CD4-positive, alpha-beta T cell treated with Interleukin-21 for 1 hour (primary cell): ENCODE measurements at places on chromosomes 6 and 20.

- DNase-seq = no peak
These were observed 652 bp downstream of the BMP6 start for GRCh38 chr6:7726416-7727085.

DNA sequence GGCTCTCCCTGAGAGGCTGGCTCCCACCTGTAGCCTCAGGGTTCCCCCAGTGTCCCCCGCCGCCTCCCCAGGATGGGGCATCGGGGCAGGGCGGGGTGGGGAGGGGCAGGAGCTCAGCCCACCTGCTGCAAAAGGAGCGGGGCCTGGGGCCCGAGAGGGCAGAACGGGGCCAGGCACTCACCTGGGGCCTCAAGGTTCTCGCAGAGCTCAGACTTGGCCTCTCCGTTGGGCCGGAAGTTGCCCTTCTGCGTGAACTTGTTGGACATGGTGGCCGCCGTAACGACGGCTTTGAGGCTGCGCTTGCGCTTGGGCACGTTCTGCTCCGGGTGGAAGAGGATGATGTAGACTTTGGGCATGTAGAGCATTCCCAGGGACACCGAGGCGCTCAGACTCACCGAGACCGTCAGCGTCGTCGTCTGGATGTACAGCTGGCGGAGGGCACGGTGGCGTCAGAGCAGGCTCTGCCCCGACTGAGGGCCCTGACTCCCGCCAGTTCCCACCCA, 117.9 kb downstream of the GRM4 start:
- no peak for DNase-seq

GRCh38 chr20:57702091-57702490, 7.7 kb downstream of the PMEPA1 start:
- DNase-seq = no peak

DNA sequence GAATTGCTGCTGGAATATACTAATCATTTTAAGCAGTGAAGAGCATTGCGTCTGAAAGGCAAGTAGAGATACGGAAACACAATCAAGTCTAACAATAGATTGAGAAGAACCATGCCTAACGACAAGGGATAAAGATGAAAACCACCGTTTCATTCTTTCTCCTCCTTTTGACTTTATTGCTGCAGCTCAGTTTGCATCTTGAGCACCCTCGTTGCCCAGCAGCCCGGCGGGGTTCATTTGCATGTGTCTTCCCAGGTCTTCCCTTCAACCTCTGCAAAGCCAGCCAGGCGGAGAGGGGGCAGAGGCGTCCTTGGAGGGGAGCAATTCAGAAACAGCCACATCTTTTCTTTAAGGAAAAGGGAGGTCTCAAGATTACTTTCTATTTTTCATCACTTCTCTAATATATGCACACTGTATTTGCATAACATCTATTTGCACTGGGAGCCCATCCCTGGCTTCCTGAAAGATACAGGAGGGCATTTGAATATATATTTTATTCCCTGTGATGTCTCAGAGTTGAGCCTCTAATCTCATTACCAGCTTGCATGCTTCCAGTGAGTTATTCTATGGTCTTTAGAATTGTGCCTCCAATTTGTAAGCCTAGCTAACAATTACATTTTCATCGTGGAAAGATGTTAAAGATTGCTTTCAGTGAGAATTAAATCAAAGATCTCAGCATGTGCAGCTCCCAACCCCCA, 18.7 kb upstream of the PXDC1 start:
- DNase-seq = no peak

DNA sequence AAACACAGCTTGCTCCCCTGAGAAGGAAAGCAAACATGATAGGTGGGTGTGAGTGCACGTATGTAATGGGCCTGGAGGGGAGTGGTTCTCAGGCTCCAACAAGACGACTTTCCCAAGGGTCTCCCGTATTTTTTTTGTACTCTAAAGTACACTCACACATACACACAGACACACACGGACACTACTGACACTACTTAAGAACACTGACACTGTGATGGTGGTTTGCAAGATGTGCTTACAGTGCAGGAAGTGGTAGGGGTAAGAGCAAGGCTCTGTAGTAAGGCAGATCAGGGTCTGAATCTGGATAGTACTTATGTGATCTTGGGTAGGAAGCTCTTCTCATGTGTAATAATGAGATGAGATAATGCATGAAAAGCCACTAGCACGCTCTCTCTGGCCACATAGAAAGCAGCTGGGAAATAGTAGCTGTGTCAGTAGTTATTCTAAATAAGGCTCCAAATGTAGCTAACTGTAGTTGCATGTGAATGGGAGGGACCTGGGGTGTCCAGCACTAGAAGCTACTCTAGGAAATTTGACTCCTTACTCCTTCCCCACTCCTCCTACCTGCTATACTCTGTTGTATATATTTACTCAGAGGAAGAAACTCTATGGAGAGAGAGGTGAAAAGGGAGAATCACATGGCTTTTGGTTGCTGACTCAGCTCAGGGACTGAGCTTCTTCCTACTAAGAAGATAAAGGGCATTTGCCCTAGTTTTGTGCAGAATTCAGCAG, 8.4 kb upstream of the ZBTB24 start:
- peak; percentile 40 for DNase-seq

DNA sequence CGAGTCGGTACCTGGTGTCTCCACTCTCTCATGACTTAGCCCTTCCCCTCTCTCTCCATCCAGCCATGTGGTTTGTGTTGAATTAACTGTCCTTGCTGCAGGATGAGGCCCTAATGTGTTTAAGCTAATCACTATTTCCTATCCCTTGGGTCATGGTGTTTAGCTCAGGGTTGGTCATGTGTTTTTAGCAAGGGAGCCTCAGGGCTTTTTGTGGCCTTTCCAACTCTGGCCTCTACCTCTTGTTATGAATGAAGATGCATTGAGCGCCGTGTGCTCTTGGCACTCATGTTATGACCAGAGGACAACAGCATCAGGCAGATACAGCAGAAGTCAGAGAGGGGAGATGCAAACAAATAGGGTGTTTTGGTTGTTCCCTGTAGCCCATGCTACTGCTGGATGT, 674.2 kb upstream of the FLRT3 start:
- DNase-seq = no peak

DNA sequence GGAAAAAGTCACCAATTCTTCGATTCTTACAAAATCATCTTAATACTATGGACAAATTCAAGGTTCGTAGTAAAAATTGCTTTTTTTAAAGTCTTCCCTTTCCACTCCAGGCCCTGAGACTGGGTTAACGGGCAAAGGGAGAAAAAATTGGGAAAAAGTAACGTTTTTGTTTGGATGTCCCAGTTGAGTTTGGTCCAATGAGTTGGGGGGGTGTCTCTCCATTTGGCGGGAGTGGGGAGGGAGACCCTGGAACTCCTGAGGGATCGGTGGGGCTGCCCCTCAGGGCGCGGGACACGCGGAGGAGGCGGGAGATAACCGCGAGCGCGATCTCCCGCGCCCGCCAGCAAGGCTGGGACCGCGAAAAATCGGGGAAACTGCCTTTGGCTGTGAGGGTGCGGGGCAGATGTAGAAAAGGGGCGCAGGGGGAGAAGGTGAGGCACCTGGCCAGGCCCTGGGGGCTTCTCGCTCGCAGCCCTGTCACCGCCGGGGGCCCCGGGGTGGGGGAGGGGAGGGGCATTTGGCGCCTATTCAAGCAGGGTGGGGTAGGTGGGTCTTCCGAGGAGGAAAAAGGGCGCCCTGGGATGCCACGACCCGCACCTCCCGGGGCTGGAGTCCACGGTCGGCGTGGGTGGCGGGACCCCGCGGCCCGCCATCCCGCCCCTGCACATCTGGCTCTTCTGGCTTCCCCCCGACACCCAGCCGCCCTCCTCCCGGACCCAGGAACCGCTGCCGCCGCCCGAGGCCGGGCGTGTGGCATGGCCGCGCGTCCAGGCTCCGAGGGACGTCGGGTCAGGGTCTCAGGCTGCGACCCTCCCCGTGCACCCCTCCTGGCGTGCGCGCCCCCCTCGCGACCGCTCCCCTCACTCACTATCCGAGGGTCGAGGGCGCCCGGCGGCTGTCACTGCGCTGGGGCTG, 595 bp downstream of the FBXO5 start:
- no peak for DNase-seq

- DNase-seq = no peak
These were observed 141.5 kb downstream of the BMP7 start for GRCh38 chr20:57124800-57125517.

DNA sequence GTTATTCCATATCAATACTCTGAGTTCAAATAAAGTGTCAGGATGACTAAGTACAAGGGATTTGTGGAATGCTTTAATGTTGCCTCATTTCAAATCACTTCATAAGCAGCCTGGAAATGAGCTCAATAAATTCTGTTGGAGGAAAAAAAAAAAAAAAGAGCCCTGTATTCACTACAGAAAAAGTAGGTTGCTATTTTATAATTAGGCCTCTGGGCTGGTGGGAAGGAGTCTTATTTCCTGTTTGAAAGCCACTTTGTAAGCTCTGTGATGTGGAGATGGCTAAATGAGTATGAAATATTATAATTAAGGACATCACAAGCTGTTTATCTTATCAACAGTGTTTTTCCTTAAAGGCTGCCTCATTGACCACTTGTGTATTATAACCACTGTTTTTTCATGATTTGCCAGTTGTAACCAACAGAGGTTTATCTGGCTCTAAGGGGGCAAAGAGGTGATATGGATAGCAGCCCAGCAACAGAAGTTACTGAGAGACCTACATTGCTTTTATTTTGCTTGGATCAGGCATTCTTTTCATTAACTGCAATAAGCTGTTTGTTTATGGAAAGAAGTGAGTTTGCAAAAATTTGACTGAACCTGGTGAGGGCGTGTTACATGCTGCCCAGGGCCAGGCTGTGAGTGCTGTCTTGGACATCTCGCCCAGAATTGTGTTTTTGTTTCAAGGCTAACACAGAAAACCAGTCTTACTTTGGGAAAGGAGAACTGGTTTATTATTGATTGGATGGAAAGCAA, 563.3 kb upstream of the MAP3K7 start:
- DNase-seq = no peak

DNA sequence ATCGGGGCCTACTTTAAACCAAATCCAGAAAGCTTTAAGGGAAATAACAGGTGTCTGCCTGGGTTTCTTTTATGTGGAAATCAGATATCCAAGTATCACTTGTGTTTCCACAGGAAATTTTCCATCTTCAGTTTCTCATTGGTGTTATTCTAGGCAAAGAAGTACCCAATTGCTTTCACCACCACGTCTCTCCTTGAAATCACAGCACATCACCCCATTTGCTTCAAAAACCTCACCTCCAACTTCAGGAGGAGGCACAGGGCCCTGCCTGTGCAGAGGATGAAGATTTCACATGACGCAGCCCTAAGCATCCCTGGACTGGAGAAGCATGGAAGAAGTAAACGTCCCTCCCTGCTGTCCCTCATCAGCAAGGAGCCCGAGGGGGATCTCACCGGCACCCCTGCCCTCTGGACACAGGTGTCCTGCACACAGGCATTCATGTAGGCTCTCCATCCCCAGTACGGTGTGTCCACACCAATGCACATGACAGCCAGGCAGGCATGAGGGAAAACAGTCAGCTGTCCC, 182.3 kb downstream of the TBXT start:
- no peak for DNase-seq

- DNase-seq = no peak
These were observed 99.1 kb upstream of the KCNK16 start for GRCh38 chr6:39421383-39422225.

- no peak for DNase-seq
These were observed 249.1 kb downstream of the TBC1D7 start for GRCh38 chr6:13079096-13079723.

- no peak for DNase-seq
These were observed 13.9 kb upstream of the MDGA1 start for GRCh38 chr6:37711331-37712241.
